ENCODE measurements at places on chromosomes 12 and 14.

DNA sequence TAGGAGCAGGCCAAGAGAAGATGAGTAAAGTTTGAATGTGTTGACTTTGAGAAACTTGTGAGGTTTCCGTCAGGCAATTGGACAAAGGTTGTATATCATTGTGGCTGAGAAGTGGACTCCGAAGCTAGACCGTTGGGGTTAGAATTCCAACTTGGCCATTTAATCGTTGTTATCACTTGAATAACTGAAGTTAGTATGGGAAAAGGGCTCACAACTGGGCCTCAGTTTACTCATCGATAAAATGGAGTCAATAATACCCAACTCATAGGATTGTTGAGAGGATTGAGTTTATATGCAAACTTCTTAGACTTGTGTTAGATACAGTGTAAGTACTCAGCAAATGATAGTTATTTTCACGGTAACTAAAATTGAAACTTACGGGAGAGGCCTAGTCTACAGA lies 846 bp downstream of the SLIRP start:
- no peak for DNase-seq

GRCh38 chr14:99609245-99610170 lies 5.5 kb upstream of the CCDC85C start:
- DNase-seq: peak; percentile 24

DNA sequence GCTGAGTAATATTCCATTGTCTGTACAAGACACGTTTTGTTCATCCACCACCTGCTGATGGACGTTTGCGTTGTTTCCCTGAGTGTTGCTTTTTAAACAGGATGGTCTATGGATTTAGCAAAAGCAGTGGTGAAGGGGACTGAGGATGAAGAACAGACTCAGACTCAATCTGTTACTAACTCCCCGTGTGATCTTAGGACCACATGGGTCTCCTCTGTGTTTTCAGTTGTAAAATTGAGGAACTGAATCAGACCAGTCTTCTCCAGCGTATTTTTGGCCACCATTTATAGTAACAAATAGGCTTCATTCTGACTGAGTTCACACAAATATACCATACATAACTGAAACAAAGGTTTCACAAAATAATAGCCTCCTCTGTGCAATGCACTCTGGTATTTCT lies 85.6 kb downstream of the FOXN3 start:
- no peak for DNase-seq

DNA sequence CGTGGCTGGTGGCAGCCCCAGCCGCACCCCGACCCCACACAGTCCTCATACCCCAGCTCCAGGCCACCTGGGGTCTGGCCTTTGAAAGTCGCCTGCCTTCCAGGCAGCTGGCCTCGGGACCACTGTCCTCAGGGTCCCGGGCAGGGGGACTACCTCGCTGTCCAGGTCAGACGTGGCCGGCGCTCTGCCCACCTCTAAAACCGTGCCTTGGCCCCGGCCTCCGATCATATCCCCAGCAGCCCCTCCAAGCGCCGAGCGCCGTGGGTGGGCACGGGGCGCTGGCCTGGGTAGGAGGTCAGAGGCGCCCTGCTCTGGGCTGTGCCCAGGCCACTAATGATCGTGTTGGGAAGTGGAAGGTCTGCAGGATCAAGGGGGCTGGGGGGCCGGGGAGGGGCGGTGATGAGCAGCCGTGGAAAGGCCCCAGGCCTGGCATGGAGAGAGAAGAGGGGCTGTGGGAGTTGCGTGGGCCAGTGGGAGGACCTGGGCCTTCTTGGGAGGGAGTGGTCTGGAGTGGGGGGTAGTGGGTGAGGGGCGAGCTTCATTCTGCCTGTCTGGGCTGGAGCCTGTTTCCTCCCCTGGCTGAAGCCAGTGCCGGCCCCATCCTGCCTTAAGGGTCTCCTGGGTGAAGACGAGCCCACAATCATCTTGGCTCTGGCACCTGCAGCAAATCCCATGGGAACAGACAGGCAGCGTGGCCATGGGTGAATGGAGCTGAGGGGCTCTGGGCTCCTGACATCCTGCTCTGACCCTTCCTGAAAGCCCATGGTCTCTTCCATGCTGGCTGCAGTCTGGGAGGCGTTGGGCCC lies 4.9 kb downstream of the TMEM121 start:
- DNase-seq: no peak

DNA sequence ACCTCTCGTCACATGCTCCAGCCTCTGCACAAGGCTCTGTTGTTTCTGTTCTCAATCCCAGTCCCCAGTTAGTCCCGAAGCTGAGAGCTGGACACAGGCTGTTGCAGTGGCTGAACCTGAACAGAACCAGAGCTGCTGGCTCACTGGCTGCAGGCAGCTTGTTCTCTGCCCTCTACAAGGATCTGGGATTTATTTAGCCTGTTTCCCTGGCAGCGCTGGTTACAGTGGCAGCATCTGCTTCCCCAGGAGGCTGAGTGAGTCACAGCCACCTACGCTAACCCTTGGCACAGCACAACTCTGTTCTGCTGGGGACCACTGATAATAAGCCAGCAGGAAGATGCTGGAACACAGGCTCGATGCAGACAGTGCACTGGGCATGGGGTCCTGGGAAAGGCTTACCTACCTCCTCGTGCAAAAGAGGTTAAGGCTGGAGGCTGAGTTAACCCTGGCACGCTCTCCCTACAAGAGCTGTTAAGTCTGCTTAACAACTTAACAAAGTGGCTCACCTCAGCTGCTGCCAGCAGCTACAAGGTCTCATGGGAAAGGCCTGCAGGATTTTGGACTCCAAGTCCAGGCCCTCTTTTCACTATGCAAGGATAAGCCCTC lies 299.6 kb downstream of the PCNX1 start:
- peak; percentile 49 for DNase-seq

- DNase-seq: no peak
These were observed 157.4 kb downstream of the FBXL14 start for GRCh38 chr12:1436981-1437380.

DNA sequence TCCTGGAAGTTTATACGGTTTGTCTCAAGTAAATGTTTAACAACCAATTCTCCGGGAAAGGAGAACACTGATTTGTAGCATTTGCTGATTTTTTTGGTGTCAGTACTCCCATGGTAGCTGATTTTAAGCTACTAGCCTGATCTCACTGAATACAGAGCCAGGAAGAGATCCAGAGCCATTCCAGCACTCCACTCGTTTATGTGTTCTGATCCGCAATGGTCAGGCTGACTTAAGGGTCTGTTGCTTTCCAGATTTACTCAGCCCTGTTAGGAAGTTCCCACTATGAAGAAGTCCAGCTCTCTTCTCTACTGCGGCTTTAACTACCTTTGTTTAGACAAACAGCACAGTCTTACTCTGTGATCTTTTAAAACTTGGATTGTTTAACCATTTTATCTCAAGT lies 38.0 kb upstream of the NID2 start:
- DNase-seq: no peak

DNA sequence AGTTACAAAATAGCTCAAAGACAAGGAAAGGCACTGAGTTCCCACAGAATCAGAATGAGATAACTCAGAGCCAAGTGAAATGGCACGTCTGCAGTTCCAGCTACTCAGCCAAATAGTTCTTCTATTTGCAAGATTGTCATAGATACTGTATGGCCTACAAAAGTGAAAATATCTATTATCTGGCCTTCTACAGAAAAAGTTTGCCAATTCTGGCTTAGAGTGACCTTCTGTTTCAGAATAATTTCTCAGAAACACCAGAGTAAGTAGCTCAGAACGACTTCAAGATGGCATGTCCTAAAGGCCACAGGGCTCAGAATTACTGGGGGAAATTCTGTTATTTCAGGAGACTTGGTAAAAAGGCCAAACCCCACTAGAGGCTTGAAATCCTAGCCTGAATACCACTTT lies 10.7 kb upstream of the RTRAF start:
- no peak for DNase-seq

Data from fibroblast of skin of scalp (primary cell).